ENCODE measurements at places on chromosomes 12 and 14. TPM values are rescaled to one million over a fixed set of nuclear protein-coding genes. Genes with fewer than 3 reads are reported as not detected.

MYF5 gene
- not detected for total RNA-seq

LTBP2 gene
- 7.6 TPM for total RNA-seq

DCAF5 gene
- total RNA-seq = 54.0 TPM

AHSA1 gene
- total RNA-seq = 194 TPM

POTEM gene
- not detected for total RNA-seq

TGFB3 gene
- 29.5 TPM for total RNA-seq

KCNJ8 gene
- 57.0 TPM for total RNA-seq

FAM222A gene
- total RNA-seq = 27.4 TPM

CARMIL3 gene
- 0.08 TPM for total RNA-seq

OTUB2 gene
- total RNA-seq = 0.35 TPM

ENDOU gene
- total RNA-seq = not detected

ADCY4 gene
- total RNA-seq = 27.3 TPM

ASB2 gene
- 294 TPM for total RNA-seq

MUCL1 gene
- not detected for total RNA-seq

PRIM1 gene
- 5.1 TPM for total RNA-seq

SLCO1B1 gene
- not detected for total RNA-seq

EPYC gene
- total RNA-seq = not detected

Measured in Right ventricle myocardium inferior (tissue), 1 donor.